Left ventricle myocardium superior (tissue), 1 donor: ENCODE measurements at places on chromosomes 11 and 22.

- no peak for DNase-seq
Observed at GRCh38 chr11:36230779-36231699, 58.2 kb downstream of the COMMD9 start.

DNA sequence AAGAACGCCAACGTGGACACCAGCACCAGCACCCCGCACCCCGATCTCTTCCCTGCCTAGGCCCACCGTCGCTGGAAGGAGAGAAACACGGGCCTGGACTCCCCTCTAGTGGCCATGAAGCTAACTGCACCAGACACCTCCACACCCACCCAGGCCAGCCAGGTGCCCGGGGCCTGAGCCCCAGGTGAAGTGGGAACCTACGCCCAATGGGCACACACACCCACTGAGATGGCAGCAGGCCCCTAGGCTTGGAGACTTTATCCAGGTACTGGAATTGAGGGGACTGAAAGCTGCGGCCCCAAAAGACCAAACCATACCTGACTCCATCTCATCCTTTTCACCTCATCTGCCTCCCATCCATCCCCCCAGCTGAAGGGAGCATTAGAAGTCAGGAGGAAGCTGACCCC lies 81.0 kb downstream of the BUD13 start:
- peak; percentile 43 for DNase-seq

DNA sequence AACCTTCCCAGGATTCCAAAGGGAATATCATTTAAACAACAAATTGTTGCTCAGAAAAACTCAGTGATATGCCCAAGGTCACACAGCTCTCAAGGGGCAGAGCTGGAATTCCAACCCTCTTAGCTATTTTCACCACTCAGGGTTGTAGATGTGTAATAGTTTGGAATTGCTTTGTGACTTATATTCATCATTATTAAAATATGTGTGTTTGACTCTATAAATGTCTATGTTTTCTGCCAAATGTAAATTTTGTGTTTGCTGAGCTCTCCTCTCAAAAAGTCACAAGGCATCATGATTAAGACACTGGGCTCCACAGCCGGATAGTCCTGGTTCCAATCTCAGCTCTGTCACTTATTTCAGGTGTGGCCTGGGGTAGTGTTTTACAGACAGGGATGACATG lies 407.3 kb downstream of the TMEM135 start:
- DNase-seq: no peak

GRCh38 chr11:69972351-69972802 lies 105.7 kb upstream of the ANO1 start:
- peak; percentile 7 for DNase-seq

- no peak for DNase-seq
Observed at GRCh38 chr11:8241373-8242117, 22.1 kb downstream of the LMO1 start.

GRCh38 chr22:43441751-43442150 lies 29.9 kb downstream of the MPPED1 start:
- no peak for DNase-seq

GRCh38 chr11:66834943-66835342 lies 8.3 kb upstream of the RCE1 start:
- DNase-seq: no peak

DNA sequence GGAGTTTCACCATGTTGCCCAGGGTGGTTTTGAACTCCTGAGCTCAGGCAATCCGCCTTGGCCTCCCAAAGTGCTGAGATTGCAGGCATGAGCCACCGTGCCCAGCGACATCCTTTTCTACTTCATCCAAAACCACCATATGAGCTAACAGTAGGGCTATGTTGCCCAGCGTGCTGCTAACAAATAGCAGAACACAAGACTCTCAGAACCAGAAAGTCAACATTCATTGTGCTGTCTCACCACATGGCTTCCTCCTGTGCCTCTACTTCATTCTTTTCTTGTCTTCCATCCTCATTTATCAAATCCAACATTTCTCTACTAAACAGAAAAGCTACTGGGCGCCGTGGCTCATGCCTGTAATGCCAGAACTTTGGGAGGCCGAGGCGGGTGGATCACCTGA lies 12.0 kb upstream of the DENND5A start:
- no peak for DNase-seq

DNA sequence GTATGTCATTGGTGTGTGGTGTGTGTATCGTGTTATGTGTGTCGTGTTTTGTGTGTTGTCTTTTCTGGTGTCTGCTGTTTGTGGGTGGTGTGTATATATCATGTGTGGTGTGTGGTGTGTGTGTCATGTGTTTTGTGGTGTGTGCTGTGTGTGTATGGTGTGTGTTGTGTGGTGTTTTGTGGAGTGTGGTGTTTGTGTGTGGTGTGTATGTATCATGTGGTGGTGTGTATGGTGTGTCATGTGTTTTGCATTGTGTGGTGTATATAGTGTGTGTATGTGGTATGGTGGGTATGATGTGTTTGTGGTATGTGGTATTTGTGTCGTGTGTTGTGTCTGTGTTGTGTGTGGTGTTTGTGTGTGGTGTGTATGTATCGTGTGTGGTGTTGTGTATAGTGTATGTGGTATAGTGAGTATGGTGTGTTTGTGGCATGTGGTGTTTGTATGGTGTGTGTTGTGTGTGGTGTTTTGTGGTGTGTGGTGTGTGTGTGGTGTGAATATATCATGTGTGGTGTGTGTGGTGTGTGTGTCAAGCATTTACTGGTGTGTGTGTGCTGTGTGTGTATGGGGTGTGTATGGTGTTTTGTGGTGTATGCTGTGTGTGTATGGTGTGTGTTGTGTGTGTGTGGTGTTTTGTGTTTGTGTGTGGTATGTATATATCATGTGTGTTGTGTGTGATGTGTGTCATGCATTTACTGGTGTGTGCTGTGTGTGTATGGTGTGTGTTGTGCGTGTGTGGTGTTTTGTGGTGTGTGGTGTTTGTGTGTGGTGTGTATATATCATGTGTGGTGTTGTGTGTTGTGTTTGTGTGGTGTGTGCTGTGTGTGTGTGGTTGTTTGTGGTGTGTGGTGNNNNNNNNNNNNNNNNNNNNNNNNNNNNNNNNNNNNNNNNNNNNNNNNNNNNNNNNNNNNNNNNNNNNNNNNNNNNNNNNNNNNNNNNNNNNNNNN lies 12.7 kb downstream of the PIM3 start:
- no peak for DNase-seq

GRCh38 chr22:21736084-21736642 lies 569 bp upstream of the YPEL1 start:
- no peak for DNase-seq

DNA sequence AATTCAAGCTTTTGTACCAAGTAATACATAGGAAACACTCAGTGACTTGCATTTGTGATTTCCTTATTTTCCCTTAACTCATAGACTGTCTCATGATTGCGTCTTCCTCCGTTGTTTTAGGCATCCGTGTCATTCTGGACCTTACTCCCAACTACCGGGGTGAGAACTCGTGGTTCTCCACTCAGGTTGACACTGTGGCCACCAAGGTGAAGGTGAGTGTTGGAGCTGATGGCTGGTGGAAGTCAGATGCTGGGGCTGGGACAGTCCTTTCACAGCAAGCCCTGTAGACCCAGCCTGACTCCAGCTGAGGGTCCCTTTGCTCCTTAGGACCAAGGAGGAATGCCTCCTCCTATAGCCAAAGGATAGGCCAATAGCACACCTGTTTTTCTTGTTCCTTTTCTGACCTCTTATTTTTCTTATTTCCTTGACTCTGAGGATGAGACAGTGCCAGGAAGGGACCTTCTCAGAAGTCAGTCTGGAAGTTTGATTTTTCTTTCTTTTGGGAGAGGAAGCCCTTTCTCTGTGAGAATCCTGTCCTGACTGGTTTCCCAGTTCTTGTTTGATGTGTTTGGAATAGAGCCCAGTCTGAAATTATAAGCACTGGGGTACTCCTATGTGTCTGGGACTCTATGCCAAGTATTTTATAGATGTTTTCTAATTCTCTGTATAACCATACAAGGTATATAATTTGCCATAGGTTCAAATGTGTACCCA lies 2.2 kb downstream of the SLC3A2 start:
- no peak for DNase-seq

GRCh38 chr11:60957188-60957587 lies 5.2 kb upstream of the SLC15A3 start:
- DNase-seq: no peak
